ENCODE measurements at places on chromosomes 11 and 22. TPM values are rescaled to one million over a fixed set of nuclear protein-coding genes. Genes with fewer than 3 reads are reported as not detected.

DNA sequence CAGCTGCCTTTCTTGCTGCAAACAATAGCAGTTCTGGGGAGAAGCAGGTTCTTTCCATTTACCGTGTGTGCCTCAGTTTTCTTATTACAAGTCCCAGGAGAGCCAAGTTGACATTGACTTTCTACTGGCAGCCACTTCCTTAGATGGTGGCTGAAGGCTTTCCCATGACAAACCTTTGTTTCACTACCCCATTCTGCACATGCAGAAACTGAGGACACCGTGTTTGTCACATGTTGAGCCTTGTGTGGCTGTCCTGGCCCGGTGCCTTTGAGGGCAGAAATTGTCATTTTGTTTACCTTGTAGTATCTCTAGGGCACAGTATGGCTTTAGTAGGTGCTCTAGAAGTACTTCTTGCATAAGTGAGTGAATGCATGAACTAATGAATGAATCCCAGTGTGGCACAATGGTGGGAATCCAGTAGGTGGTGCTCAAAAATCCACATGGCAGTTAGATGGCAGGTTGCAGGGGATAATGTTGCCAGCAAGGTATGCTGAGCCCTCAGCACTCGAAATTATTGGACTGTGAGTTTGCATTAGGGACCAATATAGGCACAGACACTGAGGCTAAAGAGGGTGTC, 101.6 kb downstream of the CSNK2A3 start:
- DNase-seq: no peak

The RFPL1 gene
- total RNA-seq: not detected

DNA sequence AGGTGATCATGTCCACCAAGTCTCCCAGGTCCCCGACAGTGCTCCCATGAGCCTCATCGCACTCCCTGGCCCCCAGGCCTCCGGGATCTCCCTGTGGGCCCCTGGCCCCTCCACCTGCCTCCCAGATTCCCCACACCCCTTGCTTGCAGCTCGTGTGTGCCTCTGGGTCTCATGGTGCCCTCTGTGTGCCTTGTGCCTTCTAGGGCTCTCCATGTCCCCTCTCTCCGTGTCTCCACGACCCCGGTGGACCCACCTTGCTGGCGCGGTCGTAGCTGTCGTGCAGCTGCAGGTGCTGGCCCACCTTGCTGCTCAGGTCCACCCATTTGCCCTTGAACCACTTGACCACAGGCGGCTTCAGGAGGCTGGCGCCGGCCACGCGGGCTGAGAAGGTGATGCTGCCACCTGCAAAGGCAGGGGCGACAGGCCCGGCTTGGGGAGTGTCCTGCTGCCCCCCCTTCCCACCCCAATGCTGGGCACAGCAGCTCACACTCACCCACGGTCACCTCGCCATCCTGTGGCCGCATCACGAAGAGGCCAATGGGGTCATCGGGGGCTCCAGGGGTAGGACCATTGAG, 2.9 kb downstream of the MYBPC3 start:
- no peak for DNase-seq

The APLP2 gene
- 406 TPM for total RNA-seq

DNA sequence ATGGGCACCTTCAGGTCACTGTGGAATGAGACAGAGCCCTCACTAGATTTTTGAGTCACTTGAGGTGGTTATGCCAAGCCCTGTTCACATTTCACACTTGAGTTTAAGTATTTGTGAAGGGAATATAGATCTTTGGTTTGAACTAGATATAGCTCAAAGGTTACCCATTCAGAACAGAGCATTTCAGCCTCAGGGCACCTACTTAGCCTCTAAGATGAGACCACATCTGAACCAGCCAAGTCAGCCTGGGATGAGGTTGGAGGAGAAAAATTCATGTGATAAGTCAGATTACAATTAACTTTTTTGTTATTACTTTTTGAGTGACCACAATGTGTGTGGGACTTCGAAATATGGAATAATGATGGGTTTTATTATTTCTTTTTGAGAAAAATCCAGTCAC, 127.8 kb downstream of the TEAD1 start:
- DNase-seq: no peak

The EHF gene
- total RNA-seq: 372 TPM

GRCh38 chr22:26617271-26618199, at the start of gene CRYBB1:
Gene CRYBB1, minus strand, starts transcription at chr22:26618027. Its CDS starts 1,708 bp downstream, at chr22:26616319.
- DNase-seq: peak; percentile 39

DNA sequence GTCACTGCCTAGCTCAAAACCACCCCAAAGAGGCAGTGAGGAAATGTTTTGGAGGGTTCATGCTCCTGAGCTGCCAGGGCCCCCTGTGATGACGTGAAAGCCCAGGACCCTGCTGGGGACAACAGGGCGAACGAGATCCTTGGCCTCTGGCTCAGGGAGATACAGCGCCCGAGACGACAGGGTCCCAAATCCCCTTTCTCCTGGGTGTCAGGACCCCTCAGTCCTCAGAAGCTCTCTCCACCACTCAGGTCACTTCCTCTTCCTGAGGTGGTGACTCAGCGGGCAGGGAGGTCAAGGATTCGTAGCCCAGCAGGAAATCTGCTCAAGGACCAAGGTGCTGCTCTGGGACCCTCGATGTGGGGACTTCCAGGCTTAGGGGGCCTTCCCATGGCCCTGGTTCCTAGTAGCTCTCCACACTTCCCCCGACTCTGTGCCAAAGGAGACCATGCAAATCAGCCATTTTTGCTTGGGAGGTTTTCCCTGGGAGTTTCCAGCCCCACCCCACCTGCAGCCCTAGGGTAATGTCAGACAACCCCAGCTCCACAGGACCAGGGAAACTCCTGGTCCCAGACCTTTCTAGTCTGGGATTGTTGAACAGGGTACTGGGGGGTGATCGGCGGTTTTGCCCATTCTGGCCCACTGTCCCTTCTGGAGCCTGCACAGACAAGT, 12.8 kb downstream of the BCL9L start:
- peak; percentile 72 for DNase-seq

GRCh38 chr11:68137833-68138232, 16.6 kb upstream of the CHKA start:
- DNase-seq: no peak

DNA sequence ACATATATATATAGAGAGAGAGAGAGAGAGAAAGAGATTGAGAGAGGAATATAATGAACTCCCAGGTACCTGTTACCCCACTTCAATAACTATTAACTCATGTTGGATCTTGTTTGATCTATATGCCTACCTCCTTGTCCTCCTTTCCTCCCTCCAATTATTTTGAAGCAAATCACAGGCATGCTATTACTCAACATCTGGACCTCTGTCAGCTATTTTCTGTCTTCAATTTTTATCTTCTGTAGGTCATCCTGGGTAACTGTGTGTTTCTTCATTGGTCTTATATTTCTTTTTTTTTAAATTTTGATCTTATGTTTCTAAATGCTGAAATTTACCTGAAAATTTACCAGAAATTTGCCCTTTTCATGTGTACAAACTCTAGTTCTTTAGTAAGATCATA, 24.8 kb downstream of the UVRAG start:
- DNase-seq: no peak

DNA sequence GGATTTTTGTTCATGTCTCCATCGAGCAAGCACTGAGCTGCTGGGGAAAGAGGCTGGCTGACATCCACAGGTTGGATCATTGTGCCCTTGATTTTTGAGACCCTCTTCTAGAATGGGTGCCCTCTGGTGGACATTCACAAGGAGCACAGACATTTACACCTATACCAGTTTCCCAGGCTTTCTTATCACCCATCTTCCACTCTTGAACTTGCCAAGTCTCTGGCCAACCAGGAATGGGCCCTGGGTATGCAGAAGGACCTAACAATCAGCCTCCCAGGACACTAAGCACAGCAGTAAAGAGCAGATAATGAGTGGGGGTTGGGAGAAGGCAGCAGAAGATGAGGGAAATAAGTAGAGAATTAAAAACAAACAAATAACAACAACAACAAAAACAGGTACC, 5.7 kb upstream of the INTS4 start:
- DNase-seq: peak; percentile 50

GRCh38 chr22:31678748-31679147, 16.7 kb upstream of the PISD start:
- no peak for DNase-seq

- DNase-seq: no peak
Measured at GRCh38 chr22:46220921-46221320, 29.2 kb downstream of the CDPF1 start.

GRCh38 chr22:40007853-40008710, 13.3 kb downstream of the FAM83F start:
- DNase-seq: no peak

GRCh38 chr11:119373921-119374631, 7.4 kb downstream of the USP2 start:
- no peak for DNase-seq

DNA sequence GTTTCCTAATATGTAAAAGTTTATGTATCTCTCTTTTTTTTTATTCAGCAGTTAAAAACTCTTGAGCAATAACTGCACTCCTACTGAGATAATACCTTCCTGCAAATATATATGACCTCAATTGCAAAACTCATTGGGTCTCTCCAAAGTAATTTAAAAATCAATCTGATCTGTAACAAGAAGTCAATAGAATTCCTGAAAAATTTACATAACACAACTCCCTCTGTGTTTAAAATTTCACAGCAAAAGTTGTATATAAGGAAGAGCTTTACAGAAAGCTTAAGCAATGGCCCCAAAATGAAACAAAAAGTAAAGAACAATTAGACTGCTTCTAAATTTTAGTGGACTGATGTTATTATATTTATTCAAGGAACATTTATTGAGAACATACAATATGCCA, 313.4 kb downstream of the DLG2 start:
- DNase-seq: no peak

The LYVE1 gene
- 14.4 TPM for total RNA-seq

GRCh38 chr11:36306888-36307287, 10.8 kb downstream of the PRR5L start:
- no peak for DNase-seq

Data from mucosa of descending colon (tissue), 3 donors.